SK-MEL-5 (cell line): ENCODE measurements at places on chromosomes 3 and 15. TPM values are rescaled to one million over a fixed set of nuclear protein-coding genes. Genes with fewer than 3 reads are reported as not detected.

DNA sequence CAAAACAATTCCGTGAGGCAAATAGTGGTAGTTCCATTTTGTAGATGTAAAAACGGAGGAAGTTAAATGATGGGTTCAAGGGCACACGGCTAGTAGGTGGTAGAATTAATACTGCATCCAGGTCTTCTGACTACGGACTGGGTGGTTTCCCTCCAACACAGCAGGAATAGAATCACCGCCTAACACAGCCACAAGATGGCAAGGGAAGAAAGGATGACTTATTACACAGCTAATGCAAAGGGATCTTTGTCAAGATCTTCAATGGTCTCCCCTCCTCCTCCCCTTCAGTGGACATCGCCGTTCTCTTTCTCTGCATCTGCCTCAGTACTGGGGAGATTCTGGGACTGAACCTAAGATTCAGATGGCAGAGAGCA, 524 bp upstream of the TOPBP1 start:
- peak; percentile 54 for DNase-seq

- DNase-seq: no peak
Measured at GRCh38 chr15:50183112-50183794, 1.3 kb downstream of the SLC27A2 start.

- DNase-seq: no peak
Measured at GRCh38 chr15:78752492-78753358, 58.5 kb downstream of the ADAMTS7 start.

DNA sequence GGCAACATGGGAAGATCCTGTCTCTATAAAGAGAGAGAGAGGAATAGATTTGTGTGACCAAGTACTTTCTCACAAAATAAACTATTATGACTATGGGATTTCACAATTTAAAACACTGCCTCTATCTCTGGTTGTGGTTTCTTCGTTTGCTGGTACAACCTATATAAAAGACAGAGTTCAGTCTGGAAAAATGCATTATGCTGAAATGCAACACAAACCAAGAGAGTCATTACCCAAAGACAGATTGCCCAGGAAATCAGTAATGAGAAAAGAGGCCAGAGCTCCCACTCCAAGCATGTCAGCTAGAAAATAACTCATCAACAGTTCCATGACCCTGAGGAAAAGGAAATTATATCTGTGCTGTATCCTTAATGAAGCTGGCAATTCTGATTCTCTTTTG, 23.2 kb downstream of the GPR176 start:
- DNase-seq: no peak

- DNase-seq: no peak
Measured at GRCh38 chr15:57376696-57377477, 582 bp downstream of the CGNL1 start.

DNA sequence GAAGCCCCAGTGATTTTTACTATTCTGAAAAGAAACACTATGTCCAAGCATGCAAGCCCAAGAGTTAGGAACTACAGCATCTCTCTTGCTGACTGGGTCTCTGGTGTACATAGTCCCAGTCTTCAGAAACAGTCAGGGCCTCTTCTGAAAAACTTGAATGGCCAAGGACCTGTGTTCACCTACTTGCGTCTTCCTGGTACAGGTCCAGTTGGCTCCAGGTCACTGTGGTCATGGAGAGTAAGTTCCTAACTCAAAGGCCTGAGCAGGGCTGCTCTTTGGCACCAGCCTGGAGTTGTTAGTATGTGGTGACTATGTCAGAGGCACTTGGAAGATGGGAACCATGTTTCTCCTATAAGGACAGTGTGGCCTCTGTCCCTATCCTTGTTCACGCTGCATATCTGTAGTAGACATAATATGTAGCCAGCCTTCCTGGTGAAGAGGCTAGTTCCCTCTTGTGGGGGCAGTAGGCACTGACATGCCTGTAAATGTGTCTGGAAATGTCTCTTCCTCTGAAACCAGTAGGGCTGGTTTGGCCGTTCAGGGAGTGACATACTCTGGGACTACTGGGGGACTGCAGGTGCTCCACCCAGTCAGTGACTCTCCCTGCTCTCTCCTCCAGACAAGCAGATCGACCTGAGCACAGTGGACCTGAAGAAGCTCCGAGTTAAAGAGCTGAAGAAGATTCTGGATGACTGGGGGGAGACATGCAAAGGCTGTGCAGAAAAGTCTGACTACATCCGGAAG, 2.6 kb upstream of the RBM15B start:
- peak; percentile 47 for DNase-seq

DNA sequence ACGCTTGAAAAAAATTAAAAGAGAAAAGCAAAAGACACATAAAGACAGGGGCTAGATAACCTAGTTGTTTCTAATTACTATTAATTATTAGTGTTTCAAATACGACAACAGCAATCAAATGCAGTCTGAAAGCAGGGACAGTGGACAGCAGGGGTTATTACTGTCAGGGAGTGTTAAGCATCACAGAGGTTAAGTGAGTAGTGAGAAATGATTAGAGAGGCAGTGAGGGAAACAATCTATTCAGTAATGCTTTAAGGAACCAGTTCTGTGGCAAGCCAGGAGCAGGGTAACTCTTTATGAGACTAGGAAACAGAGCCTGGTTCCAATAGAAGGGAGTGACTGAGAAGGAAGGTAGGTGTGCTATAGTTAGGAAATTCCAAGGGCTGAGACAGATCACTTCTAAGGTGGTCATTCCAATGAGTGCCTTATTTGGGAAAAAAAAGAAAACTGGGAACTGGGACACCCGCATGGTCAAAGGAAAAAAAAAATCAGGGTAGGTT, 15.0 kb downstream of the RYK start:
- no peak for DNase-seq

GRCh38 chr15:73763931-73764330, 10.8 kb upstream of the INSYN1 start:
- no peak for DNase-seq

DNA sequence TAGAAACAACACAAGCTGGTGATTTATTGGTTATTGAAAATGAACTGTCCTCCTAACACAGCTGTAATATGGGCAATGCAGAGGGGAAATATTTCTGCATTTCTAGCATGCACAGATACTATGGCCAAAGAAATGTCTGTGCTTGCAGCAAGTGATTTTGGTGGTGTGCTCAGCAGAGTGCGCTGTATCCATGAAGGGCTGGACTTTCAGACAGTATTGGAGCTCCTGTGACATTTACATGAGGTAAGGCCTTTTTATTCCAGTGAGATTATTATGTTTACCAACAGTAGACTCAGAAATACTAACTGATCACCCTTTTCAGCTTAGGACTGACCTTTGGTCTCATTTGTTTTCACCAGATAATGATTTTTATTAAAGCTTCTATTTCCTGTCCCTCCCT, 1302.6 kb upstream of the EPHA6 start:
- DNase-seq: peak; percentile 13

DNA sequence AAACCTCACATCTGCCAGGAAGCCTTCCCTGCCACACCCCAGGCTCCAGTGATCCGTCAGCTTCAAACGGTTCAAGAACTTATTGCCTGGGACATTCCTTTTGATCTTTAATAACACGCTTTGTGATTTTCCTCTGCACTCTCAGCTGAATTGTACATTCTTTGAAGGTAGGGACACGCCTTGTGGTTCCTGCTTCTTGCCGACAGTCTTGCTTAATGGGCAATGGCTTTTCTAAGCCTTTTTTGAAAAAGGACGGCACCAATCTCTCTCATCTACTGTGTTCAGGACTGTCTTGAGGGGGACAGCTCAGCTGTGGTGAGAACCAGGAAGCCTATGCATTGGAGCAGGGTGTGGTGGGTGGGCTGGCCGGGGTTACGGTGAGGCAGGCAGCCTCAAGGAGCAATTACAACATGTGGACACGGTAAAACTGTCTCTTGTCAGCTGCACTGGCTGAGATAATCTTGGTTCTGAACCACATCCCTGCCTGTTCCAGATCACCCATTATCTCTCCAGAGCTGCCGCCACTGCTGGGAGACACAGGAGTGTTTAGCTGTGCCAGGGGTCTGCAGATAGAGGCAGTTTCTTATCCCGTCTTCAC, 46.0 kb upstream of the GLCE start:
- DNase-seq: no peak

DNA sequence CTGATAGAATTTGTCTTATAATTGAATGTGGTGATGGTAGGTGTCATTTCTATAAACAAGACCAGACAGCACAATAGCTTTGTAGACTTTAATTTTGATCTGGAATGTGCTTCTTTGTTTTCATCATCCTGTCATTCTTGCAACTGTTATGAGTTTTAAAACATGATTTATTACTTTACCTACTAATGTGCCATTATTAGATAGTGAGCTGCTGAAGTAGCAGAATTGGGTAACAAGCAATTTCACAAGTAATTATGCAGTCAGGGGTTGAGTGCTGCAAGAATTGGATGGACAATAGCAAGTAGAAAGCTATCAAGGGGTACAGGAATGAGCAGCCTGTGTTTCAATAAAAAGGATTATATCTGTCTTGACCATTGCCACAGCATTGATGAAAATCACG, 975.6 kb downstream of the ROBO1 start:
- no peak for DNase-seq

DNA sequence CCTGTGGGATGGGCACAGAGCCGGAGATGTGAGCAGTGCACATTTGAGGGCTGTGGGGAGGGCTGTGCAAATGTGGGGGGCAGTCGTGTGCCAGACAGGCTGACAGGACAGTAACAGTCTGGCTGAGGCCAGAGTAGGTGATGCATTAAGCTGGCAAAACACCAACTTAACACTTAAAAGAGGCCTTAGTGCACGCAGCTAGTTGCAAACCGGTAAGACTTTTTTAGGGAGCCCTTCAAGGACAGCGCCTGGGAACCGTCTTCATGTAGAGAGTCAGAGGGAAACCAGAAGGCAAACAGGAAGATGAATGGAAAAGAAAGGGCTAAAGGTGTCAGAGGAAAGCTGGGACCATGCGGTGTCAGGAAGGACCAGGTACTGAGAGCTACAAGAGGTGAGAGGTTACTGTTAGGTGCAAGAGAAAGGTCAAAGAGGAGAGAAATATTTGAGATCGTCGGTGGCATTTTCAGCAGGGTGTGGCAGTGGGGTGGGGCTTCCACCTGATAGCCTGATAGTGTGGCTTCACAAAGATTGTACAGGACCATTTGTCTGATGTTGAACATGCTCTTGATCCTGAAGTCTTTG, 30.0 kb upstream of the CHD2 start:
- DNase-seq: no peak

- DNase-seq: no peak
Measured at GRCh38 chr15:45572617-45573016, 14.6 kb upstream of the BLOC1S6 start.

- DNase-seq: no peak
Measured at GRCh38 chr3:125644036-125645005, 49.0 kb upstream of the OSBPL11 start.

- DNase-seq: no peak
Measured at GRCh38 chr15:74453925-74454763, 6.8 kb downstream of the UBL7 start.

- DNase-seq: no peak
Measured at GRCh38 chr3:197298945-197299854, 788 bp upstream of the DLG1 start.

DNA sequence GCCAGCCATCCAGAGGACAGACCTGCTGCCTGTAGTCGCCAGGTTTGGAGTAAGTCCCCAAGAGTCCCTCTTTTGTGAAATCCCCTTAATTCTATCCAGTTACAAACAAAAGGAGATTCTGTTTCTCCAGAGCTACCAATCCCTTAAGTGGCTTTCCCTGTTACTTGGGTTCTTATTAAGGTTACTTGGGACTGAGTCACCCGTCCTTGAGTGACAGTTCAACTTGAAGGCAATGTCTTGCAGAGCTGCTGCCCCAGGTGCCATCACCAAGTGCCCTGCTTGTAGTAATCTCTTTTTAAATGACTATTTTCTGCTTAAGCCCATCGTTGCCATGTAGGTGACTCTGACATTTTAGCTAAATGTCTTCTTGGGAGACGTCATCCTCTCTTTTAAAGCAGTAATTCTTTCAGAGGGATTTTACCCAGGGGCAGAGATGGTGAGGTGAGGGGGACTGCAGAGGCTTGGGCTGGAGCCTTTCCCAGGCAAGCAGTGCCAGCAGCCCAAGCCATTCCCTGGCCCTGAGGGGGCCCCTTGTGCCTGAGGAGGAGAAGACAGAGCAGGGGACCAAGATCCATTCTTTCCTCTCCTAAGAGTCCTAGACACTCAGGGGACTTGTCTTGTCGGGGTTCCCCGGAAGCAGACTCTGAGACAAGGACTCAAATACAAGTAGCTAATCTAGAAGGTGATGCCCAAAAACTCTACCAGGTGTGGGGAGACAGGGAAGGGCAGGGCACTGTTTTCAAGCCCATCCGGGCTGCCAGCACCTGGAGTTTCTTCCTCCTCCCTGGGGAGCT, 253.7 kb downstream of the PLCL2 start:
- DNase-seq: no peak

DNA sequence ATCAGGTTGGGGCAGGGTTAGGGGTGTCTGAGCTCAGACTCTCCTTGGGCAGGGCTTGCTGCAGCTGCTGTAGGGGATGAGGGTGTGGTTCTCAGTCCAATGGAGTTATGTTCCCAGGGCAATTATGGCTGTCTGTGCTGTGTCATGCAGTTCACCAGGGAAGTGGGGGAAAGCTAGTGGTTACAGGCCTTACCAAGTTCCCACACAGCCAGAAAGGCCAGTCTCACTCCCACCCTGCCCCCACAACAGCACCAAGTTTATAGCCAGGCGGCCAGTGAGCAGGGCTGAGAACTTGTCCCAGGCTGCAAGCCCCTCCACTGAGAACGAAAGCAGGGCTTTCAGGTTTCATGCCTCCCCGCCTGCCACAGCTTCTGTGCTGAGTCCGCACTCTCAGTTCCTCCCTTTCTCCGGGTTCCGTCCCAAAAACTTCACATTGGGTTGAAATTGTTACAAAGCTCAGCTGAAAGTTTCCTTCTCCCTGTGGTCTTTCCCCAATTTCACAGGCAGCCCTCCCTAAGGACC, 19.6 kb upstream of the CPOX start:
- no peak for DNase-seq

Gene SLC28A2
- total RNA-seq: not detected in 2 replicates

Gene IL16
- total RNA-seq: 6.4 and 6.6 TPM in 2 replicates

Gene ARGFX
- not detected in 2 replicates for total RNA-seq

Gene GABRB3
- 22.2 and 24.4 TPM in 2 replicates for total RNA-seq

Gene C2CD4A
- total RNA-seq: not detected in 2 replicates

Gene LYZL4
- not detected in 2 replicates for total RNA-seq

Gene CIB2
- 15.4 and 15.9 TPM in 2 replicates for total RNA-seq

Gene GP9
- not detected in 2 replicates for total RNA-seq

Gene CPNE9
- total RNA-seq: 0.53 and 0.79 TPM in 2 replicates

Gene CCNDBP1
- total RNA-seq: 63.2 and 64.0 TPM in 2 replicates

Gene CCDC54
- not detected in 2 replicates for total RNA-seq

Gene FANCD2OS
- not detected in 2 replicates for total RNA-seq

Gene CCR1
- total RNA-seq: 0.56 and 1.0 TPM in 2 replicates

Gene RHCG
- total RNA-seq: 9.4 and 10.4 TPM in 2 replicates

Gene B3GNT5
- total RNA-seq: 0.11 and 0.21 TPM in 2 replicates

Gene APOD
- 90.8 and 104 TPM in 2 replicates for total RNA-seq

Gene ADAMTS17
- total RNA-seq: 1.8 and 2.4 TPM in 2 replicates

Gene SNRPN
- total RNA-seq: 73.5 and 76.8 TPM in 2 replicates

Gene ATP8B4
- 1.2 and 2.0 TPM in 2 replicates for total RNA-seq

Gene GOLGA6L1
- total RNA-seq: not detected in 2 replicates

Gene GJD2
- not detected in 2 replicates for total RNA-seq

Gene COL8A1
- not detected in 2 replicates for total RNA-seq

Gene SAMMSON
- total RNA-seq: 26.3 and 26.5 TPM in 2 replicates

Gene ZDHHC23
- 3.9 and 5.4 TPM in 2 replicates for total RNA-seq

Gene LSAMP
- 16.1 and 25.3 TPM in 2 replicates for total RNA-seq
